ENCODE measurements at places on chromosomes 13 and 19. TPM values are rescaled to one million over a fixed set of nuclear protein-coding genes. Genes with fewer than 3 reads are reported as not detected.

PRKD2 gene
- 55.5 TPM for total RNA-seq

RNASEH2A gene
- total RNA-seq: 74.5 TPM

C19orf67 gene
- total RNA-seq: not detected

UBE2L5 gene
- total RNA-seq: not detected

TMEM38A gene
- 3.4 TPM for total RNA-seq

IRGC gene
- not detected for total RNA-seq

OR7D2 gene
- 1.6 TPM for total RNA-seq

ZNF541 gene
- total RNA-seq: not detected

CASP14 gene
- not detected for total RNA-seq

SOHLH2 gene
- total RNA-seq: not detected

ZNF101 gene
- total RNA-seq: 16.2 TPM

ADAT3 gene
- 13.7 TPM for total RNA-seq

ZNF99 gene
- total RNA-seq: not detected

ZNF557 gene
- 14.0 TPM for total RNA-seq

NOTCH3 gene
- 125 TPM for total RNA-seq

CABP5 gene
- not detected for total RNA-seq

HCST gene
- total RNA-seq: not detected

KASH5 gene
- not detected for total RNA-seq

IGFL2 gene
- total RNA-seq: not detected

ZNF607 gene
- total RNA-seq: 21.2 TPM

CEACAM7 gene
- not detected for total RNA-seq

ZNF492 gene
- not detected for total RNA-seq

BCAM gene
- 5.3 TPM for total RNA-seq

LRRC8E gene
- 0.51 TPM for total RNA-seq

C2CD4C gene
- 6.7 TPM for total RNA-seq

KIR2DL4 gene
- total RNA-seq: not detected

FREM2 gene
- 16.5 TPM for total RNA-seq

ZNF586 gene
- total RNA-seq: 20.1 TPM

ERFL gene
- total RNA-seq: 0.14 TPM

RNF17 gene
- not detected for total RNA-seq

KLK13 gene
- not detected for total RNA-seq

FAM216B gene
- total RNA-seq: not detected

EDNRB gene
- total RNA-seq: 26.8 TPM

ACP7 gene
- total RNA-seq: not detected

ZC3H4 gene
- total RNA-seq: 104 TPM

KIRREL2 gene
- 4.5 TPM for total RNA-seq

AKAP8L gene
- 163 TPM for total RNA-seq

All from neural crest cell (in vitro differentiated cells).